ENCODE measurements at places on chromosomes 13 and 19. TPM values are rescaled to one million over a fixed set of nuclear protein-coding genes. Genes with fewer than 3 reads are reported as not detected.

OR2Z1 gene
- not detected for total RNA-seq

ZNF649 gene
- 18.3 TPM for total RNA-seq

GJB2 gene
- total RNA-seq = 3.4 TPM

MAB21L1 gene
- not detected for total RNA-seq

TMEM255B gene
- total RNA-seq = 0.84 TPM

PSG7 gene
- total RNA-seq = 0.10 TPM

CELF5 gene
- not detected for total RNA-seq

GJB6 gene
- 0.94 TPM for total RNA-seq

CEACAM19 gene
- total RNA-seq = 0.63 TPM

CGB3 gene
- not detected for total RNA-seq

PRR19 gene
- not detected for total RNA-seq

PHF11 gene
- 56.9 TPM for total RNA-seq

TSKS gene
- 0.31 TPM for total RNA-seq

RAB4B gene
- total RNA-seq = 9.6 TPM

KIR3DL2 gene
- 0.84 TPM for total RNA-seq

NCCRP1 gene
- not detected for total RNA-seq

GARRE1 gene
- total RNA-seq = 27.3 TPM

LENG8 gene
- total RNA-seq = 123 TPM

TJP3 gene
- total RNA-seq = 5.7 TPM

ZNF569 gene
- total RNA-seq = 6.0 TPM

PABPC3 gene
- 0.84 TPM for total RNA-seq

ISYNA1 gene
- 7.8 TPM for total RNA-seq

SIGLEC10 gene
- 12.0 TPM for total RNA-seq

ZNF229 gene
- total RNA-seq = 0.21 TPM

CCNA1 gene
- not detected for total RNA-seq

ZNF540 gene
- 7.5 TPM for total RNA-seq

LPAR6 gene
- total RNA-seq = 91.4 TPM

SOX1 gene
- total RNA-seq = not detected

PROZ gene
- total RNA-seq = 0.10 TPM

ACER1 gene
- total RNA-seq = 0.42 TPM

SCGB2B2 gene
- total RNA-seq = 0.10 TPM

FCER2 gene
- total RNA-seq = 25.4 TPM

IL4I1 gene
- 2.0 TPM for total RNA-seq

SLC10A2 gene
- not detected for total RNA-seq

All from mononuclear cell (primary cell).